Right atrium auricular region (tissue), 2 donors: ENCODE measurements at places on chromosomes 4 and X. TPM values are rescaled to one million over a fixed set of nuclear protein-coding genes. Genes with fewer than 3 reads are reported as not detected.

The PTPN13 gene
- 12.1 TPM for total RNA-seq

The ZNF711 gene
- total RNA-seq: 4.7 TPM

The SOX3 gene
- not detected for total RNA-seq

DNA sequence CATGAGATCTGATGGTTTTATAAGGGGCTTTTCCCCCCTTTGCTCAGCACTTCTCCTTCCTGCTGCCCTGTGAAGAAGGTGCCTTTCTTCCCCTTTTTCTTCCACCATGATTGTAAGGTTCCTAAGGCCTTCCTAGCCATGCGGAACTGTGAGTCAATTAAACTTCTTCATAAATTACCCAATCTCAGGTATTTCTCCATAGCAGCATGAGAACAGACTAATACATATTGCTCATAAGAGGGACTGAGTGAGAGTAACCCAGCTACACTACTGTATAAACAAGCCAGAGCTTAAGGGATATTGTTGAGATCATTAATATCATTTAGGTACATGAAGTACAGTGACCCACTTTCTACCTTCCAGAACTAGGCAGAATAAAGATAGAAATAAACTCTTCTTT is 102.9 kb downstream of the TEX13A start:
- H3K36me3 ChIP-seq: no peaks in the 10 kb centered on the region
- no peak overlapping the region for H3K4me3 ChIP-seq
- H3K27me3 ChIP-seq: no peaks in the 10 kb centered on the region
- no peak for DNase-seq

DNA sequence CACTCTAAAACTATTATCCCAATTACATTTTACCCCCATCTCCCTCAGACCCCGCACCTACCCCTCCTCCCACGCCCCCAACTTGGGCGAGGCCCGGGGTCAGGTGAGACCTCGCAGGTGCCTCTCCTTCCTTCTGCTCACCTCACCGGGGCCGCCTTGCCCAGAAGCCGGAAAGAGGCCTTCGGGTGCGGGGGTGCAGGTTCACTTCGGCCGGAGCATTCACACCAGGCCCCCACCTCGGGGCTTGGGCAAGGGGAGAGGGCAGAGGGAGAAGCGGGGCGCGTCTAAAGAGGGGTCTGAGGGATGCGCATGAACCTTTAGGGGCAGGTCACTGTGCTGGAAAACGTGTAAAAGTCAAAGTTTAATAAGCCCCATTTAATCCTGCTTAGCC is 427 bp downstream of the ZNF182 start:
- peak overlapping the region; percentile 58 for H3K4me3 ChIP-seq
- H3K27ac ChIP-seq: peak overlapping the region; percentile 79
- no peaks in the 10 kb centered on the region for H3K4me1 ChIP-seq
- no peak for DNase-seq
- no peaks in the 10 kb centered on the region for H3K27me3 ChIP-seq

GRCh38 chr4:48336146-48336870 is 5.0 kb upstream of the SLAIN2 start:
- no peak overlapping the region for H3K27ac ChIP-seq
- no peaks in the 10 kb centered on the region for H3K36me3 ChIP-seq
- DNase-seq: no peak
- no peaks in the 10 kb centered on the region for H3K4me1 ChIP-seq
- H3K4me3 ChIP-seq: no peak overlapping the region

DNA sequence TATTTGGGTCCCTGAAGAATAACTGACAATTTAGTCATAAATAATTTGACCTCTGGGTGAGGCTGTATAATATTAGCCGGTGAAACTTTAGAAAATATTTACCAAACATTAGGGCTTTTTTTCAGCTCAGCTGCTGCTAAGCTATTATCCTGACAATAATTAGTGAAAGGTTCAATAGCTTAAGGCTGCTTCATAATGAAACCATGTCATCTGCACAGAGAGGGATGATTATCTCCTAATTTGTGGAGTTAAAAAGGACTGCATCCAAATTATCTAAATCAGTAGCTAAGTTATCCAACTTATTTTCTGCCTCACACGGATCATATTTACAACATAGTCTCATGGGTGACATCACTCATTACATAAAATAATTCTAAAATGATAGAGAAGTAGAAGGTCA is 1249.8 kb downstream of the RAPGEF2 start:
- no peaks in the 10 kb centered on the region for H3K36me3 ChIP-seq
- DNase-seq: no peak
- no peak overlapping the region for H3K4me3 ChIP-seq
- H3K27me3 ChIP-seq: no peaks in the 10 kb centered on the region
- no peaks in the 10 kb centered on the region for H3K4me1 ChIP-seq

- DNase-seq: no peak
- H3K4me3 ChIP-seq: no peak overlapping the region
- H3K36me3 ChIP-seq: no peaks in the 10 kb centered on the region
- H3K27me3 ChIP-seq: no peaks in the 10 kb centered on the region
- H3K4me1 ChIP-seq: no peaks in the 10 kb centered on the region
These were observed 178.7 kb upstream of the LDB2 start for GRCh38 chr4:17077105-17077504.

DNA sequence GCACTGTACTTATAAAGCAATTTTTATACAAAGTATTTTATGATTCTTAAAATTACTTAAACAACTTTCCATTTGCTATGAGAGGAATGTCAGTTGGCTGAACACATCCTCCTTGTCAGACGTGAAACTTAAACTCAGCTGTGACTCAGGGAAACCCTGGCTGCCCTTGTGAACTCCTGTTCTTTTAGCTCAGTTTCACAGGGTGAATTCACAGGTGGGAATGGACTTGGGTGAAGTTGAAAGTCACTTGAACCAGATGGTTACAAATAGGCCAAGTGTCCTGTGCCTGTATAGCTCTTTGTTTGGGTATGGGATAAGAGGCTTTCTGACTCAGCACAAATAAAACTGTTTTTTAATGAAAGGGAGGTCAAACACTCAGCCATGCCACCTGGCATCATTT is 67.4 kb upstream of the FAM47B start:
- no peaks in the 10 kb centered on the region for H3K36me3 ChIP-seq
- no peak overlapping the region for H3K4me3 ChIP-seq
- H3K4me1 ChIP-seq: no peaks in the 10 kb centered on the region
- no peak overlapping the region for H3K27ac ChIP-seq
- no peak for DNase-seq
- H3K27me3 ChIP-seq: no peaks in the 10 kb centered on the region

DNA sequence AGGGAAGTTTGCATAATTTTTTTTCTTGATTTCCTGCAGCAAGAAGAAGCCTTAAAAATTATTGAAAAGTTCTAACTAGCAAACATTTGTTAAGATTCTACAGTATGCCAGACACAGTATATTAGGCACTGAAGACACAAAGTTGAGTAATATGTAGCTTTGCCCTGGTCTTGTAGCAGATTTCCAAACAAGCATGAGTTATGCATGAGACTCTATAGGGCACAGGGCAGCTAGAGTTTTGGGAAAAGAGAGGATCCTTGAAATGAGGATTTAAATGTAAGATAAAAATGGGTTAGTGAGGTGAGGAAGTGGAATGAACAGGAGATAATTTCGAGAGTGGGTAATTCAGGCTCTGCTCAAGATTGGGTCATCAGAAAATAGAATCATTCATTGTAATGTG is 8.6 kb upstream of the GPRIN3 start:
- no peaks in the 10 kb centered on the region for H3K27me3 ChIP-seq
- no peak overlapping the region for H3K27ac ChIP-seq
- H3K4me3 ChIP-seq: no peak overlapping the region
- no peaks in the 10 kb centered on the region for H3K36me3 ChIP-seq
- no peaks in the 10 kb centered on the region for H3K4me1 ChIP-seq
